ENCODE measurements at places on chromosomes 16 and 17.

GRCh38 chr16:9264067-9264466 lies 172.6 kb downstream of the HAPSTR1 start:
- ATAC-seq, result no peak

DNA sequence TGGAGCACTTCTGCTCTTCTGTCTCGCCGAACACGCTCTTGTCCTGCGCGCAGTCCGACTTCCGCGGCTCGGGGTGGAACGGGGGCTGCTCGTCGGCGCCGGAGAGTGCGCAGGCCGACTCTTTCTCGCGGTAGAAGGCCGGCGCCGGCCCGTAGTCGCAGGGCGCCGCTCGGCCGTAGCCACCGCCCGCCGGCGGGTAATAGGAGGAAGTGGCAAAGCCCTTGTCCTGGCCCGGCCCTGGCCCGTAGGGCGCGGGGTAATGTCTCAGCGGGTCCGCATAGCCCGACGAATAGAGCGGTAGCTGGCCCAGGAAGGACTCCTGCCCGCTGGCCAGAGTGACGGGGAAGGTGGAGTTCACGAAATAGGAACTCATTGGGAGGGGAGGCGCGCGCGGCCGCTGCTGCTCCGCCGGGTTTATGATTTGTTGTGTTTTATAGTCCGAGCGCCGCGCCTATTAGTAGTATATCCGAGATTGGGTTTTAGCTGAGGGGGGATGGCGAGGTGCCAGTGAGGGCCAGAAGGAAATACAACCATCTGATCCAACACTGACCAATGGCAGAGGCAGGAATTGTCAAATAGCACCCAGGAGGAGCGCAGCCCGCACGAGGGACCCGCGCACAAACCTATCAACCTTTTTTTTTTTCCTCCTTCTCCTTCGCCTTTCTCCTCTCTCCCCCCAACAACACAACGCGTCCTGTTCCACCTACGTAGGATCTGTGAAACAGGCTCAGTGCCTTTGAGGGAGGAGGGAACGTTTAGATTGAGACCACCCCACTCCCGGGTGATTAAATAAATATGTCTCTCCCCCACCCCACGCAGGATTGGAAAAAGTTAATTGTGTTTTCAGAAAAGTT lies 4.4 kb upstream of the HOXB5 start:
- ATAC-seq, result no peak

GRCh38 chr16:10539236-10539635 lies 41.2 kb downstream of the EMP2 start:
- no peak for ATAC-seq

- ATAC-seq, result peak; percentile 26
These were observed 33.4 kb downstream of the CDH13 start for GRCh38 chr16:82660075-82660645.

DNA sequence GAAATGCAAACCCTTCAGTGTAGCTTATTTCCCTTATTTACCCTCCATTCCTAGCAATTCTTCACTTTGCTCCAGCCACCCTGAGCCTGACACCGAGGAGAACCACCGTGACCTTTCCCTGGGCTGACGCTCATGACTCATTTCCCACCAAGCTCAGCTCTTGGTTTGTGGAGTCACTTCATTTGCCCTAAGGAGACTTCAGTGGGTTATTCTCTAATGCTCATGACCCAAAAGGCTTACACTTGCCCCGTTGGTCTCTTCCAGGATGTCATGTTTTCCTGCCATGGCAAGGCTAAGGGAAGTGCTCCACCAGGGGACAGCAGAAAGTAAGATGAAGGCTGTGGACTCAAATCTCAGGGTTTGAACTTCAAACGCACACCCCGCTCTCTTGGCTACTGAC lies 161.0 kb downstream of the CBLN1 start:
- no peak for ATAC-seq

- no peak for ATAC-seq
These were observed 91.6 kb upstream of the DNAH9 start for GRCh38 chr17:11506635-11507034.

Data from SK-N-SH treated with all-trans-retinoic acid at 6 μM for 48 hours (cell line).